Myocyte (in vitro differentiated cells): ENCODE measurements at places on chromosomes 12 and 14. TPM values are rescaled to one million over a fixed set of nuclear protein-coding genes. Genes with fewer than 3 reads are reported as not detected.

GRCh38 chr14:51328772-51329353, 88.8 kb downstream of the TMX1 start:
- DNase-seq = peak; percentile 35

DNA sequence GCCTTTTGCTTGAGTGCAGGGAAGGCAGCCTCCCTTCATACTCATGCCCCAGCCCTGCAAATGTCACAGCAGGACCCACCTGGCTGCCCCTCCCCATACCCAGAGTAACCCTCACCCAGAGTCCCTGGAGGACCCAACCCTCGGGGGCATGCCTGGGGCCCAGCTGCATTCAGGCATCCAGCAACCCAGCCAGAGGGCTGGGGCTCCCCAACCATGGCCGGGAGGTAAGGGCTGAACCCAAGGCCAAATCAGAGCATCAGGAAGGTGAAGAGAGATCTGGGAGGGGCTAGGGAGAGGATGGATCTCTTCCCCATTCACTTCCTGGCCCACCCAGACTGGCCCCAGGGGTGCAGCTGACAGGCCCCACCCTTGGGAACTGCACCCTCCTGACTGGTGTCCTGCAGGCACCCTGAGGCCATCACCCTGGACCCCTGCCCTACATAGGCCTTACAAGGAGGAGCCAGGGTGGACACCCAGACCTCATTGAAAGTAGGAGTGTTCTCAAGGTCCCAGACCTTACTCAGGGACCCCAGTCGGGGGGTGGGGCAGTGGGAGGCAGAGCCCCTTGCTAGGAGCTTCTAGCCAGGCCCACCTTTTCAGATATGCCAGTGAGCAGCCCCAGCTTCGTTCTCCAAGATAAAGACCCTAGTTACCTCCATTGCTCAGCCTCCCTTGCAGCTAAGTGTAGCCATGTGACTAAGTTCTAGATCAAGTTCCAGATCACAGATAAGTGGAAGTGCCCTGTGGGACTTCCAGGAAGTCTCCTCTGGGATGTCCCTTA, 849 bp upstream of the PLD4 start:
- DNase-seq = no peak

DNA sequence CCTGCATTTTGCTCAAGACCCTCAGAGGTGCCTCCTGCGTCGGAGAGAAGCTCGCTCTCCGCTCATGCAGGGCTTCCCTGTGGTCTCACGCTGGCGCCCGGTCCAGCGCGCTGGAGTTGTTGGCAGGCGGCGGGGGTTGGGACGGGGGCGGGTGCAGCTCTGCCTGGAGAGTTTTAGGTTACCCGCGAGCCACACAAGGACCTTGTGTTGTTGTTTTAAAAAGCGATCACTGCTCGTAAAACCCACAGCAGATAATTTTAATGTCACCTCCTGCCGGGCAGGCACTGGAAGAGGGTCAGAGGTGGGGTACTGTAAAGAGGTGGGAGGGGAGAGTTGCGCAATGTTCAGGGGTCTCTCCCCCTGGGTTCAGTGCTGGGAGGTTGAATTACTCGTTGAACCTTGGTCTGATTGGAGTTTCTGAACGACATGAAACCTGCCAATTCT, 850 bp downstream of the SMOC1 start:
- no peak for DNase-seq

- peak; percentile 84 for DNase-seq
Measured at GRCh38 chr12:67772267-67773169, 124.0 kb downstream of the DYRK2 start.

KSR2 gene
- total RNA-seq = not detected in 2 replicates
